ENCODE measurements at places on chromosomes 2 and 18. TPM values are rescaled to one million over a fixed set of nuclear protein-coding genes. Genes with fewer than 3 reads are reported as not detected.

The DAPL1 gene
- total RNA-seq, result not detected

The LINC00305 gene
- not detected for total RNA-seq

The CTLA4 gene
- not detected for total RNA-seq

The LONRF2 gene
- total RNA-seq, result under 0.01 TPM

The UGT1A10 gene
- total RNA-seq, result not detected

The CDK15 gene
- 16.0 TPM for total RNA-seq

The GAD1 gene
- total RNA-seq, result 0.33 TPM

The ASB18 gene
- total RNA-seq, result not detected

The GYPC gene
- 71.0 TPM for total RNA-seq

The SULT1C4 gene
- not detected for total RNA-seq

The BCL11A gene
- total RNA-seq, result under 0.01 TPM

The POMC gene
- total RNA-seq, result 3.8 TPM
